ENCODE measurements at places on chromosomes 1 and 21. TPM values are rescaled to one million over a fixed set of nuclear protein-coding genes. Genes with fewer than 3 reads are reported as not detected.

DNA sequence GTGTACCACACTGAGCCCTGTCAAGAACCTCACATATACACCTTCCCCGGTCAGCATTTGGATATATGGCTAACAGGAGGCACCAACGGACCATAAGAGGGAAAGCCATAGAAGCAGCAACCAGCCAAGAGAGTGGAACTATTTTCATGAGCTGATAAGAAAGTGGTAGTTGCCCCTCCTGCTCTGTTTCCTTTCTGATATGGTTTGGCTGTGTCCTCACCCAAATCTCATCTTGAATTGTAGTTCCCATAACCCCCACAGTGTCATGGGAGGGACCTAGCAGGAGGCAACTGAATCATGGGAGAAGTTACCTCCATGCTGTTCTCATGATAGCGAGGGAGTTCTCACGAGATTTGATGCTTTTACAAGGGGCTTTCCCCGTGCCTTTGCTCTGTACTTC lies 366.1 kb upstream of the DAB1 start:
- DNase-seq = no peak

GRCh38 chr1:200546577-200546976 lies 74.0 kb downstream of the KIF14 start:
- DNase-seq = no peak

- DNase-seq = no peak
Measured at GRCh38 chr1:107794571-107794970, 170.4 kb downstream of the VAV3 start.

DNA sequence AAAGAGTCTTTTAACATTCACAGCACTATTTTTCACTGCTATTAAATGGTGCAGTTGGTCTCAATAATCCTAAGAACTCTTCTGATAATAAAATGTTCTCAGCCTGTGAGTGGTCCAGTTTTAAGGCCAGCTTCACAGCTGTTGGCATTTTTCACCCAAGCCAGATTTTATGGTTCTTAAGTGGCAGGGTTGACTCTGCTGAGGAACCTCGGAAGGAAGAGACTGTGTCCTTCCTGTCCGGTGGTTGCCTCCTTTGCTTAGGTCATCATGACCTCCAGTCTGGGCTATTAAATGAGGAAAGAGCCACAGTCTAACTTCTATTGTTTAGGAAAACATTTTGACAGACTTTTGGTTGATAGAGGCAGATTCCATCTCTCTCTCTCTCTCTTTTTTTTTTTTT lies 112.5 kb upstream of the SERBP1 start:
- DNase-seq = no peak

DNA sequence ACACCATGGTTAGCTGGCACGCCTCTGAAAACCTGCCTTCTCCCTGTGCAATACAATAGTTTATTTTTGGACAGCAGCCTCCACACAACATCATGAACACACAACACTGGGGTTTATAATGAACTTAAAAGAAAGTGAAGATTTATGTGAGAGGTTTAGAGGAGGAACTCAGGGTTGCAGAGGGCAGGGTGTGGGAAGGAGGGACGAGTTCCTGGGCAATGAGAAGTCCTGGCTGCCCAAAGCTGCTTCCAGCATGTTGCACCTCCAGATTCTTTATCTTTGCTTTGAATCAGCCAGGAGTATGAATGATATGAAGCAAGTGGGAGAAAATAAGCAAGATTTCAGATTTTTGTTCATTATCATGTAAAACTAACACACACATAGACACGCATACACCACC lies 11.3 kb upstream of the LRRC8D start:
- DNase-seq = no peak

DNA sequence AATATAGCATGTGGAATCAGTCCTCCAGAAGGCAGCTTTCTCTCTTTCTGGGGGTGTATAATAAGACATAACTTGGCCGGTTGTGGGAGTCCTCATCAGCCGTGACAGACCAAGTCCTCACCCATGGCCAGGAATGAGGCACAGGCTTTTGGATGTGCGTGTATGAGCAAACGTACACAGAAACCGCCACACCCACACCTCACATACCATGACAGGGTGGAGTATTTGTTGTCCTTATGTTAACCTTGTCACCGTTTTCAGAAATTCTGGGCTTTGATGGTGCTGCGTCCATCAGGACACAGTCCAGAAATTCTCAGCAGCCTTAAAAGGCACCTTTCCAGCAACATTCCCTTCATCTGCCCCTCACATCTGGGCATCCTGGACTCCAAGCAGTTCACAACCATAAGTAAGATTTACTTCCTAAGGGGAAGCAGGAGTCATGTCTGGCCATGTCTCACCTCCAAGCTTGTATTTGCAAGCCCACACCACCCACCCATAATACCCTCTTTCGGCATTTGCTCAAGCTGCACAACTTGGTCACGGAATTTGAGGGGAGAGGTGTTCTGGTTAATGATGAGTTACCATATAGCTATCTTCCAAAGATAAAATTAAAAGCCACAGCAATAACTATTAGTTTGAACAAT lies 12.4 kb downstream of the C1orf116 start:
- no peak for DNase-seq

- no peak for DNase-seq
Measured at GRCh38 chr1:192603218-192603787, 27.7 kb downstream of the RGS1 start.

- no peak for DNase-seq
Measured at GRCh38 chr1:38330799-38331198, 284.2 kb upstream of the POU3F1 start.

DNA sequence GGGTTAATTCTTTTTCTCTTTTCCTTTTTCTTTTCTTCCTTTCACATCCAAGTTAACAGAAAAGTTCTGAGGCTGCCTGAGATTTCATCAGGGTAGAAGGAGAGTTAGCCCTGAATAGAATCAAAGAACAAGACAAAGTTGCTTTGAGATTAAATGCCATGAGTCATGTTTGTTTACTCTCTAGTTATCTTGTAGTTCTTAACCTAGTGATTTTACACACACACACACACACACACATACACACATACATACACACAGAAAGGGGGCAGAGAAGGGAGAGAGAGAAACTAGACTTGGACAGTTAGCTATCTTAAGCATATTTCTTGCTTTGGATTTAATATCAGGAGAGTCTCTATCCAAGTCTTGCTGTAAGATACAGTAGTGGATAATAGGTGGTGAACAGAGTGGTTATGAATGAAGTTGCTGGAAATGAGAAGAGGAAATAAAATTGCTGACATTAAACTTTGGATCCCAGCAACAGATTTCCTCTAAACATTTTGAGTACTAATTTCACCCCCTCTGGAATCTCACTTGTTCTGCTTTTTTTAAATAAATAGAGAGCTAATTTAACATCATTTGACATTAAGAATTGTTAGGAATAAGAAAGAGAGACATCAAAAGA lies 19.9 kb downstream of the PLA2G4A start:
- DNase-seq = no peak

- no peak for DNase-seq
Measured at GRCh38 chr21:32946654-32947053, 79.1 kb upstream of the OLIG2 start.

DNA sequence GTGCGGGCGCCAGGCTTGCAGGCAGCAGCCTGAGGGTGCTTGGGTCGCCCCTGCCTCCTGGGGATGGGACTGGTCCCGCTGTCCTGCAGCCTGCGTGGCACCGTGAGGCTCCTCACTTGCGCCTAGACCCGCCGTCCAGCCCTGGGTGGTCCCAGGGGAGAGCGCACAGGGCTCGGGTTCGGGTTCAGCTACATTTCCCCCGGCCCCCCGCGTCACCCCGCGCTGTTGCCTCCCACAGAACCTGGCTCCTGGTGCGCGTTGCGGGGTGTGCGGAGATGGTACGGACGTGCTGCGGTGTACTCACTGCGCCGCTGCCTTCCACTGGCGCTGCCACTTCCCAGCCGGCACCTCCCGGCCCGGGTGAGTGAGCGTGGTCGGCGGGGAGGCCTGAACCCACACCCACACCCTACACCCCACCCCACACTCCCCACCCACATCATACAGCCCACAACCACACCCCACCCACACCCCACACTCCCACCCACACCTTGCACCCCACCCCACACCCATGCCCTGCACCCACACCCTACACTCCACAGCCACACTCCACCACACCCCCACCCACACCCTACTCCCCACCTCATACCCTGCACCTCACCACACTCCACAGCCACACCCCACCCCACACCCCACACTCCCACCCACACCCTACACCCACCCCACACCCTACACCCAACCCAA lies 6.2 kb upstream of the PFKL start:
- DNase-seq = no peak

DNA sequence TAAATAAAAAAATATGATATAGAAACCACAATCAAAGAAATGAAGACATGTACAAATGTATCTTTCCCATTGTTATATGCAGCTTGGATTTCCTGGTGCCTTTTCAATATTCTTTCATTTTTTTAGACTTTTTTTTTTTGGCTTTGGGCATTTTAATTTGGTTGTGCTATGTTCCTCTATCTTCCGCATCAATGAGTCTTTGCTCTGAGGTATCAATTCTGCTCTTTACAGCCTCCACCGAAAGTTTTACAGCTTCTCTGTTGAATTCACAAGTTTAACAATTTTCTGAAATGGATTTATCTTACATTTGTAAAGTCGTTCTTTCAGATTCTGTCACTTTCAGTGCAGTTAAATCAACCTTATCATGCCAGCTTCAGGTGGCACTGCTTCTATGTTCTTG lies 50.5 kb downstream of the OMA1 start:
- DNase-seq = no peak

GRCh38 chr1:93079685-93080141 lies 630 bp downstream of the MTF2 start:
- no peak for DNase-seq

DNA sequence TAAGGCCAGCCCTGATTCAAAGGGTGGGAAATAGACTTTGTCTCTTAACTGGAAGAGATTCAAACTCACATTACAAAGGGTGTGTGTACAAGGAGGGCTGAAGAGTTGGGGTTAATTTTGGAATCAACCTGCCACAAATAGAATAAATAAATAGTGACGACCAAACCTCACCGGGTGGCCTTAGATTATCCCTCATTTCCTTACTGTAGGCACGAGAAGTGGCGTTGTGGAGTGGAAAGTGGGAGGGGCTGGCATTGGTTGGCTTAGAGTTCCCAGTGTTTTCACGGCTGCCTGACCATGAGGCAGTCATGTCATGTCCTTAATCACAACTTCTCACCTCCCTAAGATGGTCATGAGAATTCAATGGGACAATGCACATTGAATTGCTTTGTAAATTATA lies 21.3 kb upstream of the RUNX1 start:
- no peak for DNase-seq

DNA sequence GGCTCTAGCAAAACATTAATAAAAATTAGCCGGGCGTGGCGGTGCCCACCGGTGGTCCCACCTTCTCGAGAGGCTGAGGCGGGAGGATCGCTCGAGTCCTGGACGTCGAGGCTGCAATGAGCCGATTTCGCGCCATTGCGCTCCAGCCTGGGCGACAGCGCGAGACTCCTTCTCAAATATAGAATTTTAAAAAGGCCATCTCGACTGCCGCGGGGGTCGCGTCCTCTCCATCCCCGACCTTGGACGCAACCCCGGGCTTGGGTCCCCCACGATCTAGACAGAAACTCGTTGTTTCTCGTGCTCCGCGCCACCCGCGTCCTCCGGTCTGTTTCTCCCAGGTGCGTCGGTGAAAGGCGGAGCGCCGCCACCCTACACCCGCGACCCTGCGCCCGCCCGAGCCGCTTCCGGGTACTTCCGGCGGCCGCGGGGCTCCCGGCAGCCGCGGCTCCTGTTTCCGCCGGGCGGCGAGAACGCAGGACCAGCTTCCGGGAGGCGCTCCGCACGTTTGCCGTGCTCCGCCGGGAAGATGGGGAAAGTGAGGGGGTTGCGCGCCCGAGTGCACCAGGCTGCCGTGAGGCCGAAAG lies at the start of gene SLX9:
Gene SLX9, plus strand, starts transcription at position 498 of the 584 bp plus-strand sequence. Its CDS starts 29 bp downstream, at position 527.
- peak; percentile 69 for DNase-seq

PDZK1IP1 gene
- total RNA-seq = 1.8 TPM

MTARC2 gene
- total RNA-seq = 12.0 TPM

PIGR gene
- total RNA-seq = not detected

NFYC gene
- 45.3 TPM for total RNA-seq
